ENCODE measurements at places on chromosomes 6 and 20. TPM values are rescaled to one million over a fixed set of nuclear protein-coding genes. Genes with fewer than 3 reads are reported as not detected.

UST gene
- 3.9 TPM for total RNA-seq

CDH4 gene
- 6.7 TPM for total RNA-seq

XKR7 gene
- total RNA-seq: 0.02 TPM

PLCB4 gene
- total RNA-seq: 19.5 TPM

GPLD1 gene
- total RNA-seq: 0.77 TPM
